ENCODE measurements at places on chromosomes 1 and 21.
A peak's percentile ranks its signal among the peaks of the same experiment; 100 is the strongest.

DNA sequence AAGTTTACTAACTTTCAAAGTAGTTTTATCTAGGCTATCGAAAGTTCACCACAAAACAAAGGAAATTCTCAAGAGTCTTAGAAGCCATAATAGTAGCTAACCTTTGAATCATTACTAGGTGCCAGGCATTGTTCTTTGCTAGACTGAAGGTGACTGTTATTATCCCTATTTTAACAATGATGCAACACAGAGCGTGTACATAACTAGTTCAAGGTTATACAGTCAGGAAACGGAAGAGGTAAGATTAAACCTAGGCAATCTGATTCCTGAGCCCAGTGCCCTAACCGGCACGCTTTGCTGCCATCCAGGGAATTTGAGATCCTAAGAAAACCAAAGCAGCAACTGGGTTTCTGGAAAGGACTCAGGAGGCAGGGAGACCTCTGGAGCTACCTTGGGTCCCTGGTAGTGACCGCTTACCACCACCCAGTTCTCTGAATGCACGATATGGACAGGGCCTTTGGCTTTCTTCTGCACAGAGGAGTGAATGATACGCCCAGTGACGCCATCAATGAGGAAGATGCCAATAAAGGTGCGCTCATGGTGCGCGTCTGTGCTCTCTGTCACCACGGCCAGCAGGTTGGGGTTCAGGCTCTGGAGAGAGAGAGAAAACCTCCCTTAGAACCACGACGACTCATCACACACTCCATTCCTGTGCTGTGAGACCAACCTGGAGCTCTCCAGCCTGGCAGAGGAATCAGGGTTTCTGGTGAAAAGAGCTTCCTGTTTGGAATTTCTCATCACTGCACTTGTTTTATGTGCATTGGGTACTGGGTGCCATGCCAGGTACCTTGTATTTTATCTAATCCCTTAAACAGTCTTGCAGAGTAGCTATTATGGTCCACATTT, 13.1 kb upstream of the UBR4 start:
- no peak for DNase-seq

DNA sequence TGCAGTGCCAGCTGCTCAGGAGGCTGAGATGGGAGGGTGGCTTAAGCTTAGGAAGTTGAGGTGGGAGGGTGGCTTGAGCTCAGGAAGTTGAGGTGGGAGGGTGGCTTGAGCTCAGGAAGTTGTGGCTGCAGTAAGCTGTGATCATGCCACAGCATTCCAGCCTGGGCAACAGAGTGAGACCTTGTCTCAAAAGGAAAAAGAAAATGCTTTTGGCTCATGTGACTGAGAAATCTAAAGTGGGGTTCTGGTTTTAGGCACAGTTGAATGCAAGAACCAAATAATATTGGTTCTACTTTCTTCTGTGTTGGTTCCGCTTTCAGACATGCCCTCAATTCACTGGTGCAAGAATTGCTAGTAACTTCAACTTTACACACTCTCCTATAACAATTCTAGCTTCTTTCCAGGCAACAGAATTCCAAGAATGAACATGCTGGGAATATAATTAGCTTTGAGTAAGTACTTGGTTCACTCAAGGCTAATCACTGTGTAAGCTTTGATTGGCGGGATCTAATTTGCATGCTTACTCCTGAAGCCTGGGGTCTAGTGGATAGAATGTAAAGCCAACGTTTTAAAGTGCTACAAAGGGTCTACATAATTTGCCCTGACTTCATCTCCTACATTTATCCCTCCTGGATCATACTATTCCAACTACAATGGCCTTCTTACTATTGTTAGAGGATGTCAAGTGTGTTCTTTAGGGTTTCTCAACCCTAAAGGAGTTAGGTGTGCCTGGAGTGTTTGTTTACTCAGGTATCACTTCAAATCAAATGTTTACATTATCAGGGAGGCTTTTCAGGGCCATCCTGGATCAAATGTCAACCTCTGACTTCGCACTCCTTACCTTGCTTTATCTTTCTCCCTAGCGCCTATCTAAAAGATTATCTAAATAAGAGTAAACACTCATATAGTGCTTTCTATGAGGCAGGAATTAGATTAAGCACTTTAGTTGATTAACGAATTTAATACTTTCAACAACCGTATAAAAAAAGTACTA, 115.1 kb downstream of the SLC16A1 start:
- DNase-seq: no peak

- no peak for DNase-seq
These were observed 33.8 kb upstream of the FCRL3 start for GRCh38 chr1:157734321-157734720.

- no peak for DNase-seq
These were observed 13.3 kb downstream of the PTP4A2 start for GRCh38 chr1:31924839-31925238.

DNA sequence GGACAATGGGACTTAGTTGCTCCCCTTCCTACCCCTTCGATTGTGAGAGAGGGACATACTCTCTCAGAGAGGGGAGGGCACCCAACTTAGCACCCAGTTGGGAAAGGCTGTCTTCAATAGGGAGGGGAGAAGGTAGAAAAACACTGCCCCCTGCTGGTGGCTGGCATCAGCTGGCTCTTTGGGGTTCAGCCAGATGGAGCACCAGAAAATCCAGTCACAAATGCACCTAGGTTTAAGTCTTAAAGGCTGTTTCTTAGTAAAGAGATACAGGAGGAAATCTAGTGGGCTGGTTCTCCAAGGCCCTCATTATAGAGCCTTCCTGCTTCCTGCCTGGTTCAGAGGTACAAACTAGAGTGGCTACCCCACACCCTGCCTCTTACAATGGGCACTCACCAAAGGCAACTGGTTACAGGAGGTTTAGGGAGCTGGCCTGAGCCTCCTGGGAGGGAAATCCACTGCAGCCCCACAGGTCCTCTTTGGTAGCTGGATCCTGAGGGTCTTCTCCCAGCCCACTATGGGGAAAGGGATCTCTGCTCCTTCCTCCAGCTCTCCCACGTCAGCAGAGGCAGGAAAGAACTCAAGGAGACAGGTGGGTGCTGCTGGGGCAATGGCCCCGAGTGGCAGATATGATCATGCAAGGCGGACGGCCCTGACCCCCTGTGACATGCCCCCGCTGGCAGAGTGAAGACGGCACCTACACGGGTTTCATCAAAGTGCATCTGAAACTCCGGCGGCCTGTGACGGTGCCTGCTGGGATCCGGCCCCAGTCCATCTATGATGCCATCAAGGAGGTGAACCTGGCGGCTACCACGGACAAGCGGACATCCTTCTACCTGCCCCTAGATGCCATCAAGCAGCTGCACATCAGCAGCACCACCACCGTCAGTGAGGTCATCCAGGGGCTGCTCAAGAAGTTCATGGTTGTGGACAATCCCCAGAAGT, 28.3 kb downstream of the EIF2D start:
- DNase-seq: peak; percentile 38
